Vagina (tissue), 2 donors: ENCODE measurements at places on chromosomes 4 and X. TPM values are rescaled to one million over a fixed set of nuclear protein-coding genes. Genes with fewer than 3 reads are reported as not detected.

CLDN2 gene
- not detected for total RNA-seq

- no peak for DNase-seq
Observed at GRCh38 chr4:47704693-47705325, 133.1 kb downstream of the CORIN start.

DNA sequence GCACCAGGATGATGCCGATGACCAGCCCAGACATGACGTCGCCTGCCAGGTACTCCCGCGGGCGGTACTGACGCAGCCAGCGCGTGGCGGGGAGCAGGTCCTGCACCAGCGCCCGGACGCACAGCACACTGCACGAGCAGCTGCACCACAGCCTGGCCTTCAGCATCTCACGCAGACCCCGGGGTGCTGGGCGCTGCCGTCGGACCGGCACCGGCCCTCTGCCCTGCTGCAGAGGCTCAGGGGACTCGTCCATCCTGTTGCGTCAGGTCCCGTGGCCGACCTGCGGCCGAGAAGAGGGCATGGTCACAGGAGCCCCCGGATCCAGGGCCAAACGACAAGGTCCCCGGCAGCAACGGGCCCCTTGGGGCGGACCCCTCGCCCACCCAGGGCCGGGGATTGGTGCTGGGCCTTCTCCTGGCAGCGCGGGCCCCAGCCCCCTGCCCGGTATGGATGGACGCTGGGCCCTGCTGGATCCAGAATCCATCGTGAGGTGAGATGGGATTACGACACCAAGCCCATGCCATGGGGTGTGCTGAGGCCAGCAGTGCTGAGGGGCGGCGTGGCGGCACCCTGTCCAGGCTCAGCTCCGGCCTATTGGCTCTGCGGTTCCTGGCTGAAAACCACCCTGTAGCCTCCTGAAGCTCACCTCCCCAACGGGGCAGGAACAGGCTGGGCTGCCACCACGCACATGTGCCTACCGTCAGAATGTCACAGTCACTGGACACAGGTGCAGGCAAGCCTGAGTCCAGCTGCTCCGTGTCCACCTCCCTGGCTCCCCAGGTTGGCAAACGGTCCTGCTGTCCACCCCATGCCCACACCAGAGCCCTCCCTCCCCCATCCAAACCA, 1.5 kb downstream of the SLC26A1 start:
- no peak for DNase-seq

DNA sequence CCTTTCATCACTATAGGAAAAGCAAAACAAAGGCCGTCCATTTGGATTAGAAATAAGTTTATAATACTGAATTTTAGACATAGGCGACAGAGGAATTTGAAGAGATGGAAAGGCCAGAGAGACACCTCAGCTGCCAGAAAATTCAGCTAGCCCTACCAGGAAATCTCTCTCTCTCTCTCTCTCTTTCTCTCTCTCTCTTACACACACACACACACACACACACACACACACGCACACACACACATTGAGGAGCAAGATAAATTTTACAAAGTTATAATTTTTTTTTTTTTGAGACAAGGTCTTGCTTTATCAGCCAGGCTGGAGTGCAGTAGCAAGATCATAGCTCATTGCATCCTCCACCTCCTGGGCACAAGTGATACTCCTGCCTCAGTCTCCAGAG, 1.4 kb downstream of the XK start:
- no peak for DNase-seq

DNA sequence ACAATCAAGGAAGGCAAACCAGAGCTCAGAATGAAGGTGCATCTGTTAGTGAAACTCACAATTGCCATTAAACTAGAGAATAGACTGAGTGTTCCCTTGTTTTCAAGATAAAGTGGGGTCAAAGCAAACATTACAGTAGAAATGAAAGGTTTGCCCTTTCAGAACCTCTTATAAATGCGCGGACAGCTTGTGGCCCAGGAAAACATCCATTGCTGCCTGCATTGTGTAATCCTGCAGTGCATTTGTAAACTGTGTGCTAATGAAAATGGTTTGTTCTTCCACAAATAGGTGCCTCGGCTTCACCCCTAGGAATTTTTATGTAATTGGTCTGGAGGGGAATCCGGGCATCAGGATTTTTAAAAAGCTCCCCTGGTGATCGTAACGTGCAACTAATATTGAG, 62.8 kb downstream of the SNX25 start:
- no peak for DNase-seq

- no peak for DNase-seq
Observed at GRCh38 chrX:149282909-149283308, 222.2 kb downstream of the IDS start.
